ENCODE measurements at places on chromosomes 12 and 14.

DNA sequence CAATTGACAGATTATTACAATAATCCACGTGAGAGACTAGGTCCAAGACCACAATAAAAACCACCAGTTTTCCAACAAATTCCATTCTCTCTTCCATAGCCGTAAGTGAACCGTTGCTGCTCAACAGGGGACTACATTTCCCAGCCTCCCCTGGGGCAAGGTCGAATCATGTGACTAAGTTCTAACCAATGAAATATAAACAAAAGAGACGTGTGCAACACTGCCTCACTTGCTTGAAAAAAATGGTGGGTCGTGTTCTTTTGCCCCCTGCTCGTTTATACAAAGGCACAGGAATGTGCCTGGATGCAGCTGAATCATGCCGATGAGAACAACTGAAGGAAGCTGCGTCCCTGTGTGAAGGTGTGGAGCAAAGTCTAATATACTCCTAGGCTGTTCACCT lies 51.1 kb downstream of the HSPB8 start:
- no peak for DNase-seq

GRCh38 chr14:67926821-67927220 lies 107.2 kb downstream of the RAD51B start:
- no peak for DNase-seq

DNA sequence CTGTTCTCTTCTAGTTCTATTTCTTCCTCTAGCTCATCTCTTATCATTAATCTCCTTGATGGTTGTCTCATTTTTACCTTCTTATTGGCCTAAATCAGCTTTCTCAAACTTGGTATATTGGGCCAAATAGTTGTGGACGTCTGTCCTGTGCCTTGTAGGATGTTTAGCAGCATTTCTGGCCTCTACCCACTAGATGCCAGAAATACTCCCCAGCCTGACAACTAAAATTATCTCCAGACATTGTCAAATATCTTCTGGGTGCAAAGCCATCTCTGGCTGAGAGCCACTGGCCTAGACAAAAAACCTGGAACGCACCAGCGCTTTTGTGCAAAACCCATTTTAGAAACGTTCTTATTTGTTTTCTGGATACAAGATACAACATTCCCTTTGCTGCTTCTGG lies 38.8 kb upstream of the LRRC10 start:
- no peak for DNase-seq

DNA sequence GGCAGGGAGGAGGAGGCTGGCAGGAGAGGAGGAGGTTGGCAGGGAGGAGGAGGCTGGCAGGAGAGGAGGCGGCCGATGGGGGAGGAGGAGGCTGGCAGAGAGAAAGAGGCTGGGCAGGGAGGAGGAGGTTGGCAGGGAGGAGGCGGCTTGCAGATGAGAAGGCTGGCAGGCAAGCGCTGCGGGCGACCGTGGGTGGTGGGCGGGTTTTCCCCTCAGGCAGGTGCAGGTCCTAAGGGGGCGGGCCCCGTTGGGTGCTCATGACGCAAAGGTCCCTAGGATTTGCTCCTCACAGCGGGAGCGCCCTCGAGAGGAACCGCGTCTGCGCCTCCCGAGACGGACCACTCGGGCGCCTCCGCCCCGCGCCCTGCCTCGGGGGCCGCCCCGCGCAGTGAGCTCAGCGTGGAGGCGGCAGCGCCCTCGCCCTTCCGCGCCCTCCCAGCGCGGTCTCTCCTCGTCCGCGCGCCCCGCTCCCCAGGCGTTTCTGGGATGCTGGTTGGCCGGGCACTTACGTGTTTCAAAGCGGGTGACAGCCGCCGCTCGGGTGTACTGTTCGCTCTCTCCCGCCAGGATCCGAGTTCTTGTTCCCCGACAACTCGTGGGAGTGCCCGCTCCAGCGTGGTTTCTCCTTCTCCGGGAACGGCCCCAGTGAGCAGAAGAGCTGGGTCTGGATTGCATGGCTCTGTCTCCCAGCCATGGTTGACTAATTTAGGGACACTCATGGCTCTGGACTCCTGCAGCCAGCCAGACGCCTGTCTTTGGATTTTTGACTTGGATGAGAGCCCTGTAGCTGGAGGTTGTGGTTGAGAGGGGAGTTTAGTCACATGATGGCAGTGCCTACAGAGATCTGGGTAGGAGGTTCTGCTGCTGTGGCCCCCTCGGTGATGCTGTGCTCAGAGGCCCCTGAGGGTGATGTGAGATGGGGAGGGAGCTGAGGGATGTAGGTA lies 64.1 kb upstream of the PPP4R3A start:
- no peak for DNase-seq

DNA sequence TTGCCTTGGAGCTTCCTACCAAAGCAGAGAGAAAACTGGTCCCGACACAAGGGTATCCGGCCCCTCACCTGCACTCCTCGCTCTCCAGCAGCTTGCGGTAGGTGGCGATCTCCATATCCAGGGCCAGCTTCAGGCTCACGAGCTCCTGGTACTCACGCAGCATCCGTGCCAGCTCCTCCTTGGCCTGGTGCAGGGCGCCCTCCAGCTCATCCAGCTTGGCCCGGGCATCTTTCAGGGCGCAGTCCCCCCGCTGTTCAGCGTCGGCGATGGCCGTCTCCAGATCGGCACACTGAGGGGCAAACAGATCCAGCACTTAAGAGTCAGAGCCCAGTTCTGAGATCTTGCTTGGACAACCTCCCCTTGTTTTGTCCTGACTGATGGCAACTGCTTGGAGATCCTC lies 13.7 kb downstream of the KRT72 start:
- no peak for DNase-seq

GRCh38 chr14:26887847-26888246 lies 290.0 kb upstream of the NOVA1 start:
- DNase-seq, result no peak

GRCh38 chr14:101980700-101981099 lies 16.3 kb downstream of the DYNC1H1 start:
- DNase-seq, result no peak

GRCh38 chr12:108888031-108888430 lies 8.1 kb downstream of the DAO start:
- DNase-seq, result no peak

- no peak for DNase-seq
These were observed 1.4 kb downstream of the TOMM20L start for GRCh38 chr14:58397156-58397555.

DNA sequence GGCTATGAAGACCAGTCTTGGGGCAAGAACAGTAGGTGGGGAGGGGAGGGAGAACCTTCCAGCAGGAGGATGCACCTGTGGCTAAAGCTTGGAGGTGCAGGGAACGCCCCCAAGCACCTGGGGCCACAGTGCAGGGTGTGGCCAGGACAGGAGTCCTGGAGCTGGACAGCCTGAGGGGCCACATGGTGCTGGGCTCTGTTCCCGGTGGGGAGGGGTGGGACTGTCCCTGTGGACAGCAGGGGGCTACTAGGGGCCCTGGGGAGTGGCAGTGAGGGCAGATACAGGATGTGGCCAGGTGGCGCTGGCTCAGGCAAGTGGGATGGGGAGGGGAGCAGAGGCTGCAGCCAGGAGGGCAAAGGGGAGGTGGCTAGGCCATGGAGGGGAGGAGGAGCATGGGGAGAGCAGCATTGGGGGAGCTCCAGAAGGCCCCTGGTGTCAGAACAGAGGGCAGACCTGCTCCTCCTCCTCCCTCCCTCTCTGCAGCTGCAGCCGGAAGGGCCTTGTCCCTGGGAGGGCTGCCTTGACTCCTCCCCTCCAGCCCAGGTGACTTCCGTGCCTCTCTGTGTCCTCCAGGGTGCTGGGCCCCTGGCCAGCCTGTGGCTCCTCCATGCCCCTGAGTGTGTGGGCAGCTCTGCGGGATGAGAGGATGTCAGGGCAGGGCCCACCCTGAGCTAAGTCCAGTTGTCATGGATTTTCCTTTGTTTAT lies 68.4 kb upstream of the DLK1 start:
- DNase-seq, result no peak

- no peak for DNase-seq
These were observed 133.1 kb downstream of the LRIG3 start for GRCh38 chr12:58787021-58787760.
